ENCODE measurements at places on chromosomes 16 and 17.

DNA sequence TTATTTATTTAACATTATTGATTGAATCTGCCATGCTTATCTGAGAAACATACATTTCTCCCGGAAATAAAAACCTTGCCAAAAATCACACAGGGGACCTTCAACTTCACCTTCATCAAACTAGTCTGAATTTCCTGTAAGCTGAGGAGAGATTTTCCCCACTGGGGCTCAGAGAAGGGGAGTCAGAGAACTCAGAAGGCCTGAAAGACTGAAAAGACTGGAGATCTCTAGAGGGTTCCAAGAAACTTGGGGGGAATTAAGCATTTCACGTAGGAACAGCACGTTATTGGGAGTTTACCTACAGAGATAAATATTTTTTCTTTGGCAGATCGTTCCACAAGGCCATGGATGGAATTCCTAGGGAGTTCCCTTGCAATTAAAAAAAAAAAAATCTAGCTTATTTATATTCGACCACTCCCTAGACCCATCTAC is 528 bp upstream of the NOL11 start:
- no peak for DNase-seq

GRCh38 chr16:70494202-70494770 is 29.1 kb downstream of the COG4 start:
- DNase-seq = no peak

GRCh38 chr17:40062329-40063186 is at the start of gene THRA:
Gene THRA, plus strand, starts transcription at chr17:40062965. Its CDS starts 11,524 bp downstream, at chr17:40074489.
- peak; percentile 77 for DNase-seq

- DNase-seq = no peak
Observed at GRCh38 chr16:317583-317982, 34.6 kb downstream of the PDIA2 start.

All from stimulated activated CD4-positive, alpha-beta T cell treated with anti-CD3 and anti-CD28 coated beads, Interleukin-2, amount 100 ng/mL, for 24 hours (primary cell).